ENCODE measurements at places on chromosomes 16 and 17.
A peak's percentile ranks its signal among the peaks of the same experiment; 100 is the strongest.

DNA sequence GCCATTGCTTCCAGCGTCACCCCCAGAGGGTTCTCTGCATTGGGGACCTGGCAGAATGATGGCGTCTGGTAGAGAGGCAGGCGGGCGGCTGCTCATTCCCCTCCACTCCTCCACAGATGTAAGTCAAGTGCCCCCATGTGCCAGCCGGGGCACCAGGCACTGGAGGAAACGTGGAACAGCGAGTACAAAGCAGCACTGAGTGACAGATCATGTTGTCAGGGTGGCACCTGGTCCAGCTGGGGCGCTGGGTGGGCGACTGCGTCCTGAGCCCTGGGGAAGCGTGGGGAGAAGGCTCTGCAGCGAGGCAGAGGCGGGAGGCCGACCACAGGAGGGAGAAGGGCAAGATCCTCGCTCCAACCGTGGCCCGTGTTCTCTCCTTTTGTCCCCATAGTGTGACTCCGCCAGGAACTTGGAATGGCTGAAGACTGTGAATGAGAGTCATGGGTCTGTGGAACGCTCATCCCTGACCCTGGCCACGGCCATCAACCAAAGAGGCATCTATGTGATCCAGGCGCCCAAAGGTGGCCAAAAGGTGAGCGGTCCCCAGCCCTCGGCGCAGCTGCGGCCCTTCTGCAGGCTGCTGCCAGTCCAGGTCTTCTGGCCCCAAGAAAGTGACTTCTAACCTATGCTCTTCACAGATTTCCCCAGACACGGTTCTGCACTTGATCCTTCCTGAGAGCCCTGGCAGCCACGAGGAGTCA lies 76.7 kb downstream of the RNF213 start:
- no peak for DNase-seq

DNA sequence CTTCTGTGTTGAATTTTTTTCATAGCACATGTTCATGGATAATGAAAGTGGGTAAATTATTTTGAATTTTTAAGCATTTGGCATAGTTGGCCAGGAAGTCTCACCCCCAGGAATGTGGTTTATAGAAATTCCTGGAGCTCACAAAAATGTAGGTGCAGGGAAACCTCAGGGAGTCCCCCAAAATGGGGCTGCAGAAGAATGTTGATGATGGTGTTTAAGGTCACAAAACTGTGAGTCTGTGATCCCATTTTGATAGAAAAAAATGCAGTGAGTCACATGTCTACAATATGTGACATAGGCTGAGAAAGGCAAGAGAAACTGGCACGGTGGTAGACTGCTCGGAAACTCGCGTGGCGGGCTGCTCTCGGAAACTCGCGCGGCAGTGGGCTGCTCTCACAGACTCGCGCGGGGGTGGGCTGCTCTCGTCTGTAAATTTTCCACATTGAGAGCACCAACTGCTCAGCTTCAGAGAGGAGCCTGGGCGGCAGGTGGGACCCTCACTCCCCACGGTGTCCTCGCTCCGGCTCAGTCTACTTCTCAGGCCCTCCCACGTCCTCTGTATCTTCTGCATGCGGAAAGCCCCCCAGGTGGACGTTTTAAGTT lies 18.7 kb upstream of the MC1R start:
- no peak for DNase-seq

- DNase-seq = no peak
Observed at GRCh38 chr16:85969159-85969558, 70.2 kb downstream of the IRF8 start.

DNA sequence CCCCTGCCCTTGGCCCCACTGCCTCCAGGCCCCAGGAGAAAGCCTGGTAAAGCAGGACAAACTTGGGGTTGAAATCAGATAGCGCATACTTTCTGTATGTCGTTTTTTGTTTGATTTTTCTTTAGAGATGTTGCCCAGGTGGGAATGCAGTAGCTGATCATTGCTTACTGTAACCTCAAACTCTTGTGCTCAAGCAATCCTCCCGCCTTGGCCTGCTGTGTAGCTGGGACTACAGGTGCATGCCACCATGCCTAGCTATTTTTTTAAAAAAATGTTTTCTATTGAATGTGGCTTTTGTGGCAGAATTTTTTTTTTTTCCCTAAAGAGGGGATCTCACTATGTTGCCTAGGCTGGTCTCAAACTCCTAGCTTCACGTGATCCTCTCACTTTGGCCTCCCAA lies 11.1 kb upstream of the CCL5 start:
- no peak for DNase-seq

- DNase-seq = no peak
Observed at GRCh38 chr16:10338426-10338825, 47.4 kb upstream of the ATF7IP2 start.

DNA sequence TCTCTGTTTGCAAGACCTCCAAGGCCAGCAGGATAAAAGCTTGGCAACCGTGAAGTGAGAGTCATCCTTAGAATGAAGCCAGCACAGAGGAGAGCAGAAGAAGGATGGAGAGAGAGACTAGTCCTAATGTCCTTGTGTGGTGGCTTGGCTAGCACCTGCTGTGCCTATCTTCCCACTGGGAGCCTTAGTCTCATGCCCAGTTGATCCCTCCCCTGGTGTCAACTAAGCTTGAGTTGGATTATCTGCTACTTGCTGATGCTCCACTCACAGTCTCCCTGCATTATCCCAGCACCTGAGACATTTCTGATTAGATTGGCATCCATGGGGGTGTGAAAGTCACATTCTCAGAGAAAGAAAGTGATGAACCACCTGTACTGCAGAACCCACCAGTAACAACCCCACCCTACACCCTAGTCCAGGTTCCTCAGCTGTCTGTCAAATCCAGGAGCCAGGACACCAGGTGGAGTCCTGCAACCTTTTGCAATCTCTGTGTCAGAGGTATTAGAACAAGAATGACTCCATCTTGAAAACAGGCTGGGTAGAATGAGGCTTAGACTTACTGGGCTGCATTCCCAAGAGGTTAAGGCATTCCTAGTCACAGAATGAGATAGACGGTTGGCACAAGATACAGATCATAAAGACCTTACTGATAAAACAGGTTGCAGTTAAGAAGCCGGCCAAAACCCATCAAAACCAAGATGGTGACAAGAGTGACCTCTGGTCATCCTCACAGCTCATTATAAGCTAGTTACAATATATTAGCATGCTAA lies 460.2 kb upstream of the C16orf82 start:
- no peak for DNase-seq

DNA sequence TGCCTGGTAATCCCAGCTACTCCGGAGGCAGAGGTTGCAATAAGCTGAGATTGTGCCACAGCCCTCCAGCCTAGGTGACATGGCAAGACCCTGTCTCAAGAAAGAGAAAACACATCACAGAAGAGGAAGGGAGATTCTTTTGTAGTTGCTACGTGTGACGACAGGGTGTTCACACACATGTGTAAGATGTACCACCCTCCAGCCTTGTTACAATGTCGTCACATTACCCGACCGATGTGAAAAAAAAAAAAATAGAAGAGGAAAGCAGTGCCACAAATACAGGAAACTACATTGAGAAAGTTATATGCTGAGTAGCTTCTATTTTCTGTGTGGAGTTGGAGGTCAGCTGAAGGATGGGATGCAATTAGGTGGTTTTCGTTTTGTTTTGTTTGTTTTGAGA lies 56.0 kb downstream of the CLUH start:
- no peak for DNase-seq

DNA sequence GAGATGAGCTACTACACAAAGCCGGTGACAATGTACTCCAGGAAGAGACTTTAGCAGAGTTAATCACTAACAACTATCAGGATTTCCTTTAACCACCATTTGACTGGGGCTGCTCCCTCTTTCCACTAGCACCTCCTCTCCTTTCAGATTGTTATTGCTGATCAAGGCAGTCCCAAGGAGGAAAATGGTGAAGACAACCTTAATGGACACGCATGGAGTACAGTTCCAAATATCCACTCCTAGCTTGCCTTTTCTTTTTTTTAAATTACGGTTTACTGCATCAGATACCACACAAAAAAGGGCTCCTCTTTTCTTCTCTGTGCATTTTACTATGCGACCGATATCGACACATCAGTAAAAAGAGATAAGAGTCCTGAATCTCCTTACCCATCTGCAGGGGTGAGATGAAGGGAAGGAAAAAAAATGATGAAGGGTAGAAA lies 30.9 kb downstream of the FAM222B start:
- no peak for DNase-seq

- peak; percentile 54 for DNase-seq
Observed at GRCh38 chr16:69417520-69418199, 6.8 kb upstream of the CYB5B start.

DNA sequence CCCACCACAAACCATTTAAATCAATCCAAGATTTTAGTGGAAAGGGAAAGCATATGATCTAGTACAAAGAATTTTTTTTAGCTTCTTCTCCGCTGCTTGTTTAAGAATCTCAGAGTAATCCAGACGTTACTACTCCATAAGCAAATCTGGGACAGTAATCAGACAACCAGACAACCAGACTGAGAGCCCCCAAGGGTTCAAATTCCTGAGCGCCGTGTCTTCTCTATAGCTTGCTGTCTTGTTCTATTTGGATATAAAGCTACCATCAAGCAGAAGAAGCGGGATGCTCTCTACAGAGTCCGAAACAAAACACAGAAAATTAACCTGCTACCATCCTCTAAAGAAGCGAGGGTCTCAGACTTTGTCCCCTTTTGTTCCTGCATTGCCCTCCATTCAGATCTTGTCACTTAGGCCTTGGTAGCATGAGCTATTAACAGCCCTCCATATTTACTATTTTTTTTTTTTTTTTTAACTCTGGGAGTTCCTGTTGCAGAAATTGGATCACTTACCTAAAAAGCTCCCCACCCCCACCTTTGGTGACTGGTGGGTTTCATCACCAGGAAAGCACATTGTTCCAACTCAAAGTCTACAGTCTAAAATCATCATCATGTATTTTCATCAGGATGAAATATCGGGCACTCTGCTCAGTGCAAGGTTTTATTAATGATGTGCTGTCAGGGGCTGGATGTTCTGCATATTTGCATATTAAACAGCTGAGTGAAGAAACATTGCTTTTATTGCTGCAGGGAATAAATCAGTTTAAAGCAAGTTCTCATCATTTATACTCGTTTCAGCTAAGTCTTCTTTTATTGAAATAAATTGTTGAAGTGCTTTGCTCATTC lies 576.7 kb downstream of the WWOX start:
- no peak for DNase-seq

DNA sequence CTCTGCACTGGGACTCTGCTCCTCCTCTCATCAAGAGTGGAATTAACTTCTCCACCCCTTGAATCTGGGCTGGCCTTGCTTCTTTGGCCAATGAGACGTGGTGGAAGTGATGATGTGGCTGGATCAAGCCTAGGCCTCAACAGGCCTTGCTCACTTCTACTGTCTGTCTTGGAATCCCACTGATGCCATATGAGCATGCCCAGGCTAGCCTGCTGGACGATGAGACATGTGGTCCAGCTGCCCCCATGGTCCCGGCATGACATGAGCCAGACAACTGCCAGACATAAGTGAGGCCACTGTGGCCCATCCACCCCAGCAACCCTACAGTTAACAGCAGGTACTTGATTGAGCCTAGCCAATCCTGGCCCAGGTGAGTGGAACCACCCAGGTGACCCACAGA lies 18.7 kb downstream of the VAC14 start:
- no peak for DNase-seq

GRCh38 chr16:54398986-54399385 lies 112.4 kb upstream of the IRX3 start:
- no peak for DNase-seq

- DNase-seq = no peak
Observed at GRCh38 chr17:64441772-64442540, 7.0 kb upstream of the MILR1 start.

DNA sequence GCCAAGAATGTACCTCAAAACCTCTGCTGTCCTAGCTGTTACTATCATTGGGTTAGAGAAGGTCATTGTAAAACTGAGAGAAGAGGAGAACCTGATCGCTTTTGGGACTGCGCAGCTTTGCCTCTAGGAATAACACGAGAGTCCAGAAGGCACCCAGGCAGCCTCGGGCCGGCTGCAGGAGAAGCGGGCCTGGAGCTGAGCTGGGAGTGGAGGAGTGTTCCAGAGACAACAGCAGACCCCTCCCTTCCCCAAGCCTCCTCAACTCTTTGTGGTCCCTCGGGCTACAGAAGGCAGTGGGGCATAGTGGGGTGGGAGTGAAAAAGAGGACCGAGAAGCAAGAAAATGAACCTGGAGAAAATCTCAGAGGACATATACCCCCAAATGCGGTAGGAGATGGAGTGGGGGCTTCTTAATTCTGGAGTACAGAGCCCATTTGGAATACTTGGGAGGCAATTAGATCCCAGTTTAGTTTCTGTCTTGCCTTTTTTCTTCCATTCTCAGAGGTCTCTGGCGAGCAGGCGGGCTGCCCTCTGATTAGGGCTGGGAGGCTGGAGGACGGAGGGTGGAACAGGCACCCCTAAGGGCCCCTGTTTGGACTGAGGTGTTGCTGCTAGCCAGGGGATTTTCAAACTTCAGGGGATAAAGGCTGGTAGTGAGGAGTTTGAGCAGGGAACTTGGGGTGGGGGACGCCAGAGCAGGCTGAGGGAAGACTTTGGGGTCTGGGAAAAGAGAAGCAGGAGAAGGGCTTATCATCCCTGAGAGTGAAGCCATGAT lies 13.3 kb upstream of the HOXB2 start:
- no peak for DNase-seq

DNA sequence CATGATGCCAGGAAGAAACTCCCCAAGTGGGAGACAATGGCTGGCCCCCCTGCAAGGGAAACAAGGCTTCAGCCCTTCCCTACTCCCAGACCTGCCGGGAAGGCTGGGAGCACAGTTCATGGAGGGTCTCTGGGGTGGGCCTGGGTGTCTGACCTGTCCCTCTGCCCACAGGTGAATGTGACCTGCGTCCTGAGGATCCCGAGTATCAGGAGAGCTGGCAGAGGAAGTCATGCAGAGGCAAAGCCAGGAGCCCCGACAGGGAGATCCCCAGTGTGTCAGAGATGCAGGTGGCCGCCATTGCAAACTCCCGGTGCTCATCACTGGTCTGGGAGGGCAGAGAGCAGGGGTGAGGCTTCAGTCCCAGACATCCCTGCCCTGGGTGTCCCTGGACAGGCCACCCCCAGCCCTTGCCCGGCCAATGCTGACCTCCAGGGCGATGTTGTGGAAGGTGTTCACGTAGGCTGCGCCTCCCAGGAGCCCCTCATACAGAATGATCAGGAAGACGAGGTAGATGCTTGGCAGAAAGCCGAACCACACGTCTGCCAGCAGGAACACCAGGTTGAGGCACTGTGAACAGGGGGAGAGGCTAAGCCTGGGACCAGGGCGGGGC lies 5.3 kb upstream of the NPIPB7 start:
- no peak for DNase-seq

DNA sequence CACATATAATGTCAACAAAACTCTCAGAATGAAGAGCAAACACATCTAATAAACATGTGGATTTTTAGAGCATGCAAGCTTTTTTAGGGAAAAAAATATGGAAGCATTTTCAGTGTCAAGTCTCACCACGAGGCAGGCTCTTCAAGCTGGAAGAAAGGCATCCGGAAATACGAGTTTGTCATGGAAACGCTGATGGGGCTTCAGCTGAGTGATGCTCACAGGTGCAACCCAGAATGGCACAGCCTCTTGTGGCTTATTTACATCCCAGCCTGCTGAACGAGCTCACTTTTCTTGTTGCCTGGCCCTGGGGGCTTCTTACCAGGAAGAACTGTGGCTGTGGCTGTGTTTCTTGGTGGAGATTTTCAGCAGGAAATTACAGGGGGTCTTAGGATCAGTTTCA lies 24.1 kb upstream of the DYNLL2 start:
- no peak for DNase-seq

All from ecto neural progenitor cell (in vitro differentiated cells).